ENCODE measurements at places on chromosomes 5 and 9. TPM values are rescaled to one million over a fixed set of nuclear protein-coding genes. Genes with fewer than 3 reads are reported as not detected.

DNA sequence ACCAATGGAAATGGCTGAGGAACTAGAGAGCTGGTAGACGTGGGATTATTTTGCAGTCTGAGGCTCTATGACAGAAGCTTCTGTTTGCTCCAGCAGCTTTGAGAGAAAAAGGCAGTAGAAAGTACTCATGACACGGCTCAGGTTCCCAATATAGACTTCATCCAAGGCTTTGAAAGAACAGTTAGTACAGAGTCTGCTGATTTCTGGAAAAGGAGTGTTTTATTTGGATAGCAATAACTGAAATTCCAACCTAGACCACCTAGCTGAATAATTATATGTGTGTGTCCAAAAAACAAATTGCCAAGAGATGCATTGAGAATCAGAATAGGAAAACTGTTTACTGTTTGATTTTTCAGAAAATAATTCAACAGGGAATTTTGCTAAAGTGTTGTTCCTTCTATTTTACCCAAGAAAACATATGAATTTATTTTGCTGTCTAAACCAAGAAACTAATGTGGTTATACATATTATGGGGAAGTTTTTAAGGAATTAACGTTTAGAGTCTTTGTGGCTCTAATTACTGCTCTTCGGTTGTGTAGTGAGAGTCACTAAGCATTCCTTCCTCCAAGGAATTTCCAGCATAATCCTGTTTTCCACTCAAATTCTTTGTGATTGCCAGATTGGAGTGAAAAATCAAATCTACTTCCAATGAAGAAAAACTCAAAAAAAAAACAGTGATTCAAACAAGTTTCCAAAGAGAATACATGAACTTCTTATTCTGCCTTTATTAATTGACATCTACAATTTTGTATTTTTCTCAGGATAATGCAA lies 18.1 kb upstream of the MTX3 start:
- DNase-seq = no peak

GRCh38 chr5:133612249-133612860 lies at the start of gene FSTL4:
FSTL4 (minus strand) TSS chr5:133612541.
- DNase-seq = no peak

DNA sequence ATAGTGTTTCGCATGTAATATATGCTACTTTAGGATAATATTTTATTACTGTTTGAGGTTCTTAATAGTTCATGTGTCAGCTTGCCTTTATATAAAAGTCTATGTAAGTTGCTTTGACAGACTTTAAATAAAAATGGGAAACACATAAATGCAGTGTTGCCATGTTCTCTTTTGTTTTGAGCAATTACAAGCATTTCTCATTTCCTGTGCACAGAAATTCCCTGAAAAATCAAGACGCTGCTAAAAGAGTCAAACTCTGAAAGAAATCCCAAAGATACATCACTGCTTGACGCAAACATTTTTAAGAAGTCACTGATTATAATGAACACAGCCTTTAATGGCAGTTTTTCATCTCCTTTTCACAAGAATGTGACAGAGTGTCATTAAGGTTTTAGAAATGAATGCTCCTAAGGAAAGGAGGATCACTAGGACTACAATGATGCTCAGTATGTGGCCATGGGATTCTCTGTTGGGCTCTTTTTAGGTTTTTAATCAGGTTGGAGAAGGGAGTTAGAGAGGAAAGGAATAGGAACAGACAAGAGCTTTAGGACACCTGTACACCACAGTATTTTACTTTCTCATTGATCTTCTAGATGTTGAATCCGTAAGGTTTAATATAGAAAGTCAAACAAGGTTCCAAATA lies 29.4 kb downstream of the ZCCHC7 start:
- no peak for DNase-seq

Gene ORM2
- not detected for total RNA-seq

Data from aorta (tissue), 5 donors.